ENCODE measurements at places on chromosomes 1 and 21.
A peak's percentile ranks its signal among the peaks of the same experiment; 100 is the strongest.

DNA sequence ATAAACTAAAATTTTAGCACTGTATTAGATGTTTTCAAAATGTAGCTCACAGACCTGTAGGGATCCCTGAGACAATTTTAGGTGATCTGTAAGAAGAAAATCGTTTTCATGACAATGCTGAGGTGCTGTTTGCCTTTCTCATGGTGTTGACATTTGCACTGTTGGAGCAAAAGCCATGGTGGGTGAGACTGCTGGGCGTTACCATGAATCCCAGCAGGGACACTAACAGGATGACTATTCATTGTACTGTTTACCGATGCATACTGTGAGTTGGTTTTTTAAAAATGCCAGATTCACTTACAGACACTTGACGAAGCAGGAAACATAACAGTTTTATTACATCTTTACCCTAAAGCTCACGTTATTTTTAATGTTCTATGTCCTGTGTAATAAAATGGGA is 468.5 kb downstream of the PCP4 start:
- no peak for DNase-seq

DNA sequence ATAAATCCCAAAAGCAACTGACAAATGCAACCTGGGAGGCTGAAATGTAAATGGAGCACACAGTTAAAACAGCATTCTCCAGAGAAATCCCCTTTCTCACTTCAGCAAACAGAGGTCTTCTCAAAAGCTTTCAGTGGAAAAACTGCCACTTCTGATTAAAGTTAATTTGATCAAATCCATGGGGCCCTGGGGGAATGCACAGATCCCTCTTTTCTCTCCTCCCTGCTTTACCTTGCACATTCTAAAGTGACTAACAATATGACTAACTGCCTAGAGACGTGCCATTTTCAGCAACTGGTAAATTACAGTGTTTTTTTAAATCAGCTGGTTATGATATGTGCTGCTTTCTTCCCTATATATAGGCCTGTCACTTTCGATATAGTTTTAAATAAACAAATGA is 142.5 kb downstream of the RERE start:
- DNase-seq: no peak

DNA sequence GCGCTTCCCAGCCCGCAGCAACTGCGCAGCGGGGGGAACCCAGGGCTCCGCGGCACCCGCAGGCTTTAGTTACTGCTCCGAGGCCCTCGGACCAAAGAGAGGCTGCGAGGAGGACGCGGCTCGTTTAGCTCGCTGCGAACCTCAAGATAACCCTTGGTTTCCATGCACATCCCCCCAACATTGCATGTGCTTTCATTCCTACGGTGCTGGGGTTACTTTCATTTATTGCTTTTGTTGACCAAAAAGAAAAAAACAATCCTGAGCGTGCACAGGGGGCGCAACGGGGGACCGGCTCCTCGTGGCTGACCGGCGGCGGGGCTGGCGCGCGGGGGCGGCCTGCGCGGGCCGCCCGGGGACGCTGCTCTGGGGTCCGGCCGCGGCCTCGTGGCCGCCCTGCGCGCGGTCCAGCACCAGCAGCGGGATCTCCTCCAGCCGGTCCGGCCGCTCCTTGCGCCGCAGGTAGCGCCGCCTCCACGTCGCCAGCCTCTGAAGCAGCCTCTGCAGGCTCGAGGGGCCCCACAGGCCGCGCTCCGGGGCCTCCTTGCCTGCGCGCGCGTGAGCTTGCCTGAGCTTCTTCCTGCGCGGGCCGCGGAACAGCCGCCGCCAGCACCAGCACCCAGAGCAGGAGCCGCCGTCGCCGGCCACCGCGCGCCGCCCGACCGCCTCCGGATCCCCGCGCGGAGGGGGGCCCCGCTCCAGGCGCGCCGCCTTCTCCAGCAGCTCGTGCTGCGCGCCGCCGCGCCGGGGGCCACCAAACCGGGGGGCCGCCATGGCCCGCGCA is 77.4 kb downstream of the DESI2 start:
- peak; percentile 50 for DNase-seq

GRCh38 chr1:168529518-168529917 is 14.3 kb downstream of the XCL2 start:
- DNase-seq: no peak

DNA sequence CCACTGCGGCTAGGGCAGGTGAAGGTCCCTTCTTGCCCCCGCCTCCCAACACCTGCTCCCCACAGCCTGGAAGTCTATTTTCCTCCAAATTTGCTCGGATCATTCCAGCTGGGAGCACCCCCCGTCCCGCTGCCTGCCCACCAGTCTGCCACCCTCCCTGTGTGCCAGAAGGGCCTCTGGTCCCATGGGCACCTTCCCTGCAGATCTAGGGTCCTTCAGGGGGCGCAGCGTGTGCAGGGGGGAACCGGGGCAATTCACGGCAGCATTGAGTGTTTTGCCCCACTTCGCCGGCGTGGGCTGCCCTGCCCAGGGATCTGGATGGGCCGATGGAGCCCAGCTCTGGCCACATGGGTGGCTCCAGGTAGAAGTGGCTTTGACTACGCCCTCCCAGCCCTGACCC is 26.3 kb upstream of the PEX10 start:
- DNase-seq: no peak

GRCh38 chr1:20312818-20313217 is 22.1 kb downstream of the VWA5B1 start:
- no peak for DNase-seq

DNA sequence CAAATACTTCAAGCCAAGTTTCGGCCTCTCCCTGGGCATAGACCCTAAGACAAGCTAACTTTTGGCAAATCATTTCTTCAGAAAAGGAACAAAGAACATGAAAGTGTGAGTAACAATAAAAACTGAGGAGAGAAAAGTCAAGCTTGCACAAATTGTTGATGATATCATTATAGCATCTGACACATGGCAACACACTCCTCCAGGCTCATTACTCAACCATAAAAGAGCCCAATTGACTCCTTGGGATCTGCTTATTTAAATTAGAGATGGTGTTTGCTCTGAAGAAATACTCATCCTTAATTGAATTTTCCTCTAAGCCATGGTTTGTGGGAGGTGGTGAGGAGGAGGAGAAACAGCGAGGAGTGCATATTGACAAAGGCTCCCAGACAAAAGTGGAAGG is 54.5 kb downstream of the TNFSF4 start:
- DNase-seq: no peak

All from naive B cell (primary cell).